Gastroesophageal sphincter (tissue), 4 donors: ENCODE measurements at places on chromosomes 2 and 18.

DNA sequence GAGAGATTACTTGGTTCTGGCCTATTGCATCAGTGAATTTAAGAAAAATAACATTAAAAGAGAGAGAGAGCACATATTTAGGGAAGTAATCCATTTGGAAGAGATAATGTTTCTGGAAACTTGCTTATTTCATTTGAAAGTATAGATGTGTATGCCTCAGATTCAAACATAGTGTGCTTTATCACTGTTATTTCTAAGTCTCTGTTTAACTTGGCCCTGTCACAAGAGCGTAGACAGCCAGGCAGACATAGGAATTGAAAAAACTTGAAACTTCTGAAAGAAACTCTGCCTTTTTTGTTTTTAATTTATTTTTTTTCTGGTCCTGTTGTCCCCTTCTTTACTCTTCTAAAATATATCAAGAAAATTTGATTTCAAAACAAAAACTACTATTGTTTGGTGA lies 849.1 kb downstream of the CNTNAP5 start:
- no peak for ATAC-seq

GRCh38 chr2:96095116-96095636 lies 21.2 kb downstream of the ADRA2B start:
- ATAC-seq = no peak

DNA sequence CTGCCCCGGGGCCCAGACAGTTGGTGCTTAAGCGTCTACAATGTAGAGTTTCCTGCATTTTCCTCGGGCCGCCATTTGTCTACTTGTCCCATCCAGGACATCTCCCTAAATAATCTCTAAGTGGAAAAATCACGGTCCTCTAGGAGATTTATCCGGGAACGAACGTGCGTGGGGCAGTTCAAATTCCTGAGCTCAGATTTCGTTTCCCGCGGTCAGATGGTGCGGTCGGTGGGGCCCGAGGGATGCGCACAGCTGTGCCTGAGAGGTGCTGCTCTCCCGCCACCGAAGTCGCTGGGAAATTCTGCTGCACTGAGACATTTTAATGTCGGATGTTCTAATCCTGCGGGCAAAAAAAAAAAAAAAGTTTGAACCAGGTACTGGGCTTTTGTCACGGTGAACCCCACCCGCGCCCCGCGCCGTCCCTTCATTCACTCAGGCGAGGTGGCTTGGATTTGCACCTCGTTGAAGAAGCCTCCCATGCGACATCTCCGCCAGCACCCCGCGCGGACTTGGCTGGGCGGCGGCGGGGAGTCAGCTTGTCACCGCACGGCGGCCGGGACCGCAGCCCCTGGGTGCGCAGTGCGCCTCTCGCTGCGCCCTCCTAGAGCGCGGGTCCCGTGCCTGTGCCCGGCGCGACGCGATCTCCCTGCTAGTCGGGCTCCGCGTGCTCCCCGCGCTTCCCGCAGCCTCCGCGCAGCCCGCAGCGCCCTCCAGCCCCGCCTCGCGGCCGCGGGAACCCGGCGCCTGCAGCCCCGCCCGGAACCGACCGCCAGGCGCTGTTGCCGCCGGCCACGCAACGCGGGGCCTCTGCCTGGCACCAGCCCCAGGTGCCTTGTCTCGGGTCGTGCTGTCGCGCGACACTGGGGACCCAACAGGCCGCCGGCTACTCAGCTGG lies 191.9 kb upstream of the TCF4 start:
- peak; percentile 59 for ATAC-seq

DNA sequence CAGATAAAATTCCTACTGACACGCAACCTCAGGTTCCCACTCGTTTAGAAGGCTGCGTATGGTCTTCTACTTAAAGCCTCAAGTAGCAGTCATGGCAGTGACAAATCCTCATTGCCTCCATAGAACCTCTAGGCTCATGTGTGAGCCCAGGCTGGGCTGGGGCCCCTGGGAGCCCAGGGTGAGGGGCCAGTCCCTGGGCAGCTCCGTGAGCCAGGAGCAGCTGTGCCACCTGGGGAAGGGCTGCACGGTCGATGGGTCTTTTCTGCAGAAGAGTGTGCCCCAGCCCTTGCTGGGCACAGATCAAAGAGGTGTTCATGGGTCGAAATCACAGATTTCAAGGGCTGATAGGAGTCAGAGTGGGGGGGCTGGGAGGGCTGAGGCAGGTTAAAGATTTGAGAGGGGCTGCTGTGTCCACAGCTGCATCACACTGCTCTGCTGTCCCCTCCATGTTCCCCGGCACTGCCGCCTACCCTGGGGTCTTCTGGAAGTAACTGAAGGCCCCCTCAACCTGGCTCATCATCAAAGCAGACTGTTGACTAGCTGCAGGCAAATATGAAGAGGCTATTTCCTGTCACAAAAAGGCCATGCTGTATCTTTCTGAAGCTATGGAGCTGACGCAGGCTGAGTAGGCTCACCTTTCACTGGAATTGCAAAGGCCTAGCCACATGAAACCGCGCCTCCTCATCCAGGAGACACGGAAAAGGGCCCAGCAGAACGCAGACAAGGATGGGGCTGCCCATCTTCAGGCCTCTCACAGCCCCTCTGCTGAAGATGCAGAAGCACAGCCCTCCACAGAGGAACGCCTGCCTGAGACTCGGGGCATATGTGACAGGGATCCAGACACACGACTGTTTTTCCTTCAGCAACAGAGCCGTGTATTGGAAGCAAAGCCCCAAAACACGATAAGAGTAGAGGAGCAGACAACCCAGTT lies 35.7 kb upstream of the ALPP start:
- no peak for ATAC-seq

DNA sequence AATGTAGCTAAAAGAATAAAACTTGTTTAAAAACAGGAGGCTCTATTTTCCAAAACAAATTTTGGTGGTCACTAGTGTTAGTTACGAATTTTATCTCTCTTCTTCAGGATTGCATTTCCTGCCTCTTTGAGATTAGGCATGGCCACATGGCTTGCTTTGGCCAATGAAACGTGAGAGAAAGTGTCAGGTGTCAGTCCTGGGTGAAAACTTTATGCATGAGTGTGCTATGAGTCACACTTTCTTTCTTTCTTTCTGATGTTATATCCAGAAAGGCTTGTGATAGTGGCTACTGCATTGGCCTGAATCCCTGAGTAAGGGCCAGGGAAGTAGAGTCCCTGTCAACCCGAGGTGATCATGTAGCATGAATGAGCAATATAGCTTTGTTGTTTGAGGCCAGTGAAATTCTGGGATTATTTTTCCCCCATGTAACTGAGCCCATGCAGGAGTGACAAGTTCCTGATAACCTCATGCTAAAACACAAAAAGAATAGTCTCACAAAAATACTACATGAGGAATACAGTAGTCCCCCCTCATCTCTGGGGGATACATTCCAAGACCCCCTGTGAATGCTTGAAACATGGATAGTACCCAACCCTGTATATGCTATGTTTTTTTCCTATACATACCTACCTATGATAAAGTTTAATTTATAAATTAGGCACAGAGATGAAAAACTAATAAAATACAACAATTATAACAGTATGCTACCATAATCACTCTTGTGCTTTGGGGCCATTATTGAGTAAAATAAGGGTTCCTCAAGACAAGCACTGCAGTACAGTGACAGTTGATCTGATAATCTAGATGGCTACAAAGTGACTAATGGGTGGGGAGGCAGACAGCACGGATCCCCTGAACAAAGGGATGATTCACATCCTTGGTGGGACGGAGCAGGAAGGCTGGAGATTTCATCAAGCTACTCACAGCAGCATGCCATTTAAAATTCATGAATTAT lies 109.5 kb downstream of the CDC42EP3 start:
- ATAC-seq = no peak

- ATAC-seq = no peak
Measured at GRCh38 chr2:8202132-8202531, 479.7 kb upstream of the ID2 start.

GRCh38 chr2:56474412-56475158 lies 290.8 kb downstream of the CCDC85A start:
- ATAC-seq = no peak

GRCh38 chr2:39632876-39633275 lies 32.8 kb upstream of the TMEM178A start:
- ATAC-seq = no peak

- peak; percentile 55 for ATAC-seq
Measured at GRCh38 chr2:47237375-47238334, 82.5 kb upstream of the STPG4 start.

- ATAC-seq = no peak
Measured at GRCh38 chr2:36277881-36278523, 77.6 kb upstream of the CRIM1 start.

DNA sequence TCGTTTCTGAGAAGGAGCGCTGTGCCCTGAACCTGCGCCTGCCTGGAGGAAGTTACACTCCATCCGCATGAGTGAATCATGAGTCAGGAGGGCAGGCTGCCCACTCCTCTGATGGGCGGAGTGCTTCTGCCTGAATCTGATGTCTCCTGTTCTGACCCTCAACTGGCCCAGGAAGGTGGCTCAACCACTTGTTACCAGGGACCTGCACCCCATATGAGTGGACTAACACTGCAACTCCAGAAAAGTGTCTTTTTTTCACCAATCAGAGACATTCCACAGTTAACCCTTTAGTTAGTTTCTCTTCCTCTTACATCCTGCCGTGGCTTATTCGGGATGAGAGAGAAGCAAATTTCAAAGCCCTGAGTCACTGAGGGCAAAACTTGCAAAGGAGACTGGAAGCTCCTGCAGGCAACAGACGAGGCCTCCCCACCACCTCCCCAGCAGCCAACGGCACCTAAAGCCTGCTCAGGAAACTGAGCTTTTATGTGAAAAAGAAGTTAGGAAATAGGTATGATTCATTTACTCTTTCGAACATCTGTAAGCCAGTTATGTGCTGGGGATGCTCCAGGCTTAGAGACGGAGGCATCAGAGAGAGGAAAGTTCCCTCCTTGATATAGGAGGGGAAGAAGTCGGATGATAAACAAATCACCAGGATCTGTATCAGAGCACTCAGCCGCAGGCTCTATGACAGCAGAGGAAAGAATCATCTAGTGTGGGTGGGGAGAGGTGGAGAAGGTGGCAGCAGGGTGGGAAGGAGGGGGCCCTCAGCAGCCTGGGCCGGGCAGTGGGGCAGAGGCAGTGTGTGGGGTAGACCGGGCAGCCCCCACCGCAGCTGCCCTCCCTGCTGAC lies 30.9 kb downstream of the MBP start:
- ATAC-seq = peak; percentile 85

DNA sequence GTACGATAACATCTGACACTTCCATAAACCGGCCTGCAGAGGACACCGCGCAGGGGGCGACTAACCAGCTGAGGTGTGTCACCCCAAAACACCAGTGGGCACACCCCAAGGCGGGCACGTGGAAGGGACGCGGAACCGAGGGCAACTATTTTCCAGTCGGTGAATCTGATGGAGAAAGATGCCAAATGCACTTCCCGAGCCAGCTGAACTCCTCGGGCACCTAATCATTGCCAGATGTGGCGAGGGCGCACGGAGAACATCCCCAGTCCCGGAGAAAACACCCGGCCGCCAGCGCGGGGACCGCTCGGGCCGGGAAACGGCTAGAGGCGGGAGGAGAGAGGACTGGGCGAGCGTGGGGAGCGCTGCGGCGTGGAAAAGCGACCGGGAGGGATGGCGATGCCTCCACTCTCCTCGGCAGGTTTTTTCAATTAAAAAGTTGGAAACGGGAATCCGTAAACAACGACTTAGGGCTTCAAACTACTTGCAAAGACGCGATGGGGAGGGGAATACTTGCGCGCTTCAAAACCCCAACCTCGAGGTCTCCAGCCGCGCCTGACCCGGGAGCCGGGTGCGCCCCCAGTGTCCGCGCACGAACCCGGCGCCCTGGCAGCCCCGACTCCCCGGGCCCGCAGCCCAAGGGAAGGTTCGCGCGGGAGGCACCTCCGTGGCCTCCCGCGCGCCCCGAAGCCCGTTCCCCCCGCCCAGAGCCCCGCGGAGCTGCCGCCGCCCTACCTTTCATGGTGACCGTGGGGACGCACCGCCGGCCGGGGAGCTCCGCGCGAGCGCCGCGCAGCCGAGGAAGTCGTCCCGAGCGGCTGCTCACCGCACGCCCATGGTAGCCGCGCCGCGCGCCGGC lies 497 bp downstream of the COLEC12 start:
- ATAC-seq = peak; percentile 28

GRCh38 chr2:36664696-36665076 lies 31.8 kb upstream of the VIT start:
- no peak for ATAC-seq

DNA sequence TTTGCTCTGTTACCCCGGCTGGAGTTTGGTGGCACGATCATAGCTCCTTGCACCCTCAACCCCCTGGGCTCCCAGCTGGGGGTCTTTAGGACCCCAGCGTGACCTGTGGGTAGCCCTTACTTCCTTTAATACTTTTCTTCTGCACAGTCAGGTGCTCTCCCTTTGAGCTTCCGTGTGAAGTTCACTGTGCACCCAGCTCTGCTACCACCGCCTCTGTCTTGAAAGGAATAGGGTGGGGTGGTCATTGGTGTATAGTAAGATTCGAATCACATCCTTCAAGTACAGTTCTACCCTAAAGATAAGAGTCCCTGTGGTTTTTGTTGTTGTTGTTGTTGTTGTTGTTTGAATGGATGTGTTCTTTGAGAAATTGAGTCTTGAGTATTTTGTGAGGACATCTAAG lies 267.4 kb downstream of the NEDD4L start:
- no peak for ATAC-seq

GRCh38 chr2:199926806-199927205 lies 15.7 kb downstream of the C2orf69 start:
- no peak for ATAC-seq

DNA sequence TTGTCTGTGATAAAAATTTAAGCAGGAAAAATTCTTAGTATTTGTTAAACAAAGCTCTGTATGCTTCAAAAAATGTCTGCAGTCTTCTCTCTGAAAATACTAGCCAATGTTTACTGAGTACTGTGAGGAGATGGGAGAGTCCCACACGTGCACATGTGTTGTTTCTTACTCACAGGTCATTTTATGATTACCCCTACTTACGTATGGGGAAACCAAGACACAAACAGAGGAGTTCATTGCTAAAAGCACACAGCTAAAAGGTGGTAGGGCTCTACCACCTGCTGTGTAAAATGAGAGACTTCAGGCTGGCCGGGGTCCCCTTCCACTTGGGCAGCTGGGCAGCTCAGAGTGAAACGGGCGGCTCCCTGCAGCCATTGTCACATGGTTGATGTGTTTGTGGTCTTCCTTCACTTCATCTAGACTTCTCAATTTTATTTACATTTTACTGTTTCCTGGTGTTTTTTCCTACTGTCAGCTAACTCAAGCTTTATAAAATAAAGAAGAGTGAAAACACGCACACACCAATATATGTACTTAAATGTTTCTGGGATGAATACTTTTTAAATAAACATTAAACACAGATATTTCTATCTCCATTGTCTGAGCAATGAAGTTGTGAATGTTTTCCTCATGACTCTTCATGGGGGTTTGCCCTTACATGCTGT lies 71.2 kb downstream of the MBP start:
- no peak for ATAC-seq

DNA sequence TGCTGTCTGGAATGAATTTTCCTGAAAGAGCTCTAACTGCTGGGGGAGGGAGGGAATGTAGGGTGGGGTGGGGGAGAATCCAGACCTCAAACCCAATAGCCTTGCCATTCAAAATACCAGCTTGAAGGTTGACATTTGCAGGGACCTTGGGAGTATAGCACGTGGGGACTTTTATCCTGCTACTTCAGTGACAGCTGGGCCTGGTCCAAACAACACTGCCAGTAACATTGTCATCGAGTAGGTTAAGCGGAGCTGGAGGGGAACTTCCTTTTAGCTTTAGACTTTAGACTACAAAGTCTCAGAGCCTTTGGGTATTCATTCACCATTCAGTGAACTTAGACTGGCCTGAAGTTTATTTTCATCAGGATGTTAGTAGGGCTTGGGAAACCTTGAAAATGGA lies 248.7 kb downstream of the MEIS1 start:
- ATAC-seq = no peak

- ATAC-seq = no peak
Measured at GRCh38 chr2:238793306-238793705, 54.6 kb upstream of the TWIST2 start.
